ENCODE measurements at places on chromosomes 7 and 10.

- DNase-seq: no peak
Observed at GRCh38 chr7:27377988-27378387, 135.4 kb downstream of the EVX1 start.

- no peak for DNase-seq
Observed at GRCh38 chr7:472640-472957, 47.0 kb downstream of the PDGFA start.

DNA sequence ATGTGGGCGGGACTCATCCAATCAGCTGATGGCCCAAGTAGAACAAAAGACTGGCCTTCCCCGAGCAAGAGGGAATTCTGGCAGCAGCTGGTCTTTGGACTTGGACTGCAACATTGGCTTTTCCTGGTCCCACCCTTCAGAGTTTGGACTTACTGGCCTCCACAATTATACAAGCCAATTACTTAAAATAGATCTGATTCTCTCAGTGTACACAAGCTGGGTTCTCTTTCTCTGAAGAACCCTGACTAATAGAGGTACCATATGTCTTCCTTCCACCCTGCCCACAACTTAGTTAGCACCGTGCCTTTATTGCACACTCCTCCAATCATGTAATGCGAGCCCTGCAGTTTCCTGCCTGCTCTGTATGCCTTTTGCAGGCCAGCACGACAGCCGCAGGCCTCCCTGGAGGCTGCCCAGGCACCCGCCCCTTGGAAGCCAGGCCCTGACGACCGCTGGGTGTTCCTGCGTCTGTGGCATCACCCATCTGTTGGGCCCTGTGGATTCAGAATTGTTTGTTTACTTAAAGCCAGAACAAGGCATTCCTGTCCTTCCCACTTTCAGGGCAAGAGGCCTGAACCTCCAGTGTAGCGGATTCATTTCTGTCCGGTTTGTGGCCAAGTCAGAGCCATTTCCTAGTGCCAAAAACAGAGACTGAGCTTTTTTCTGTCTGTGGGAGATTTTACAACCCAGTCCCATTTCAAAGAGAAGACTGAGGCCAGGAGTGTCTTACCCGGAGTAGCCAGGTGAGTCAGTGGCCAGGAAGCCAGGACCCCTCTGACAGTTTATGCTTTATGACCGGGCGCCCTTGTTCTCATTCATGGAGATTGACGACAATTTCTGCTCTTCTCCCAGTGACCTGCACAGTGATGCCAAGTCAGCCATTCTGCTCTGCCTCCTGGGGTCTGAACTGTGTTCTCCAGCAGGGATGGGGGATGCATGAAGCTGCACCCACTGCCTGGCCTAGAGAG is 968 bp upstream of the INMT start:
- DNase-seq: peak; percentile 65

- DNase-seq: no peak
Observed at GRCh38 chr10:15703151-15703880, 16.4 kb downstream of the ITGA8 start.

- DNase-seq: no peak
Observed at GRCh38 chr10:17675638-17676037, 31.7 kb downstream of the STAM start.

GRCh38 chr7:8528311-8528710 is 94.9 kb downstream of the NXPH1 start:
- no peak for DNase-seq

DNA sequence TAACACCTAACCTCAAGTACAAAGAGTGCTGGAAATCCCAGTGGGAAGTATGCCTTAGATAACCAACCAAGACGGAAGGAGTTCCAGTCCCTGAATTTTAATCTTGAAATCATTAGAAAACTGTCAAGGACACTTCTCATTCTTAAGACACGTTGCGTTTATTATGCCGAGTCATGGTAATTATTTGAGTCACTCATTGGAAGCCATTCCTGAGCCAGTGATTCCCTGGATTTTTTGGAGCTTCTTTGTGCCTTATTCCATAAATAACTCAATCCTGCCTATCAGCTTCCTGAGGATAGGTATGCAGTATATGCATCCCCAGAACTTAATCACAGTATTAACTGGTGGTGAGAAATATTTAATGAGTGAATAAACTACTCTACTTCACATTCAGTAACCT is 77.4 kb downstream of the PPP1R17 start:
- no peak for DNase-seq

GRCh38 chr10:18449611-18450026 is 201.8 kb downstream of the NSUN6 start:
- no peak for DNase-seq

DNA sequence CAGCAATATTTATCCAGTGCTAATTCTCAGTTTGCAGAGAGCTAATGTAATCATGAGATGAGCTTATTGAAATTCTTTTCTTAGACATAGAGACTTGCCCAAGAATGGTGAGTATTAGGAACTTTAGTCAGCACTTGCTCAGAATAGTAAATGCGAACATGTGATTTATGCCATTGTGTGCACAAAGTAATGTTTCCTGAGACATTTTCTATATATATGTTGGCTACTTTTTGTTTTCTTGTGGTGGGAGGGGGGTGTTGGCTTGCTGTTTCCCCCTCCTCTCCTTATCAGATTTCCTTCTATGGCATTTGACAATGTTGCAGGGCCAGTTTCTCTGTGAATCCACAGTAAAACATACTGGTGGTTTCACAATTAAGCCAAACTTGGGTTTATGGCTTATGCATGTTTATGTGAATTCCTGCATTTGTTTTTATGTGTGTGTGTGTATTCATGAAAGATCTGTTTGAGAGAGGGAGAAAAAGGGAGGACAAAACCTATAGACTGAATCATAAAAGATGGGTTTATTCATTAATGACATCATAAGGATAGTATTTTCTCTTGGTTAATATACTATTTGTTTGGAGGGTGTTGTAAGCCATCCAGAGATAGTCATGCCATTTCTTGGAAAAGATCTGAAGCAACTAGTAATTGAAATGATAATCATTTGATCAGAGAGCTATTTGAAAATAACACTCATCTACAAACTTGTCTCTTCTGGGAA is 36.3 kb downstream of the ARID5B start:
- no peak for DNase-seq

- no peak for DNase-seq
Observed at GRCh38 chr7:38425509-38425908, 152.1 kb upstream of the TARP start.

DNA sequence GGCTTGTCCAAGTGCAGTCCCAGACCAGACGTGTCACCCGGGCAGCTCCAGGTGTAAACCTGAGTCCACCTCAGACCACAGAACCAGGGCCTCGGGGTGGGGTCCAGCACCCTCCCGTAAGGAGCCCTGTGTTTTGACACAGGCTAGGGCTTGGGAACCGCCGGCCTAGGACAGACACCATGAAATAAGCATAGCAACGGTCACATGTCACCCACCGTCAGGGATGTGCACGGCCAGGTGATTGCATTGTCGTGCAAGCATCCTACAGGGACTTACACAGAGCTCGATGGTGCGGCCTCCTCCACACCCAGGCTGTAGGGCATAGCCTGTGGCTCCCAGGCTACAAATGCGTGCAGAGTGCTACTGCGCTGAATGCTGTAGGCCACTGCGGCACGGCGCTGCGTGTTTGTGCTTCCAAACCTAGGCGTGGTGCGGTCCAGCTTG is 10.6 kb downstream of the ZFAND2A start:
- no peak for DNase-seq

DNA sequence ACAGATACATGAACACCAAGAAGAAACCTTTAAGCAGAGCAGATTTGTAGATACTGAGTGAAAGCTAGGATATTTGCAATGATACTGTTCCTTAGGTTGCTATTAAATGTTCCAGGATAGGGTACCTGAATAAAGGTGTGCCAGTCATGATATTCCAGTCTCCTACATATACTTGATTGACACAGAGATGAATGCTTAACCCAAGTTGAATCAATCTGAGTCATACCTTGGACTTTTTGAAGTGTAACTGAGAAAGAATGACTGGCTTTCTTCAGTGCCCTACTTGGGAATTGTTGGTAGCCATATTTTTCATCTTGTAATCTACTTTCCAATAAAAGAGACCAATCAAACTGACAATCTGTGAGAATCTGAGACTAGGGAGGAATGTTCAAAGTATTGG is 805.7 kb upstream of the GHITM start:
- peak; percentile 4 for DNase-seq

GRCh38 chr10:63583909-63584724 is 62.9 kb downstream of the REEP3 start:
- no peak for DNase-seq

- no peak for DNase-seq
Observed at GRCh38 chr7:12805957-12806356, 118.5 kb downstream of the ARL4A start.

DNA sequence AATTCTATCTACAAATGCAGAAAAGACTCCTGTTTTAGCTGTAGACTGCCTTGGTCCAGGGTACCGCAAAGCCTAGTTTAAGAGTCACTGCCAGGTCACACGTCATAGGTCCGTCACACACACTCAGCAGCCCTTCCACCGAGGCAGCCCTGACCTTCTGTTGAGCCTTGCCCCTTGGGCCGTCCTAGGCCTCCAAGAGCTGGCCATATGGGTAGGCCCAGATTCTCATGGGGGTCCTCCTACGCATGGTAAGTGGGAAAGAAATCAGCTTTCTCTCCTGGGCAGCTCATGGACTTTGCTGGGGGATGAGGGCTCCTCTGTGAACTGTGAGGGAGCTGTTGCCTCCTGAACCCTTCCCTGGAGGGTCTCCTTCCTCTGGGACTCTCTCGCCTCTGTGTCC is 19.8 kb upstream of the PIK3AP1 start:
- no peak for DNase-seq

DNA sequence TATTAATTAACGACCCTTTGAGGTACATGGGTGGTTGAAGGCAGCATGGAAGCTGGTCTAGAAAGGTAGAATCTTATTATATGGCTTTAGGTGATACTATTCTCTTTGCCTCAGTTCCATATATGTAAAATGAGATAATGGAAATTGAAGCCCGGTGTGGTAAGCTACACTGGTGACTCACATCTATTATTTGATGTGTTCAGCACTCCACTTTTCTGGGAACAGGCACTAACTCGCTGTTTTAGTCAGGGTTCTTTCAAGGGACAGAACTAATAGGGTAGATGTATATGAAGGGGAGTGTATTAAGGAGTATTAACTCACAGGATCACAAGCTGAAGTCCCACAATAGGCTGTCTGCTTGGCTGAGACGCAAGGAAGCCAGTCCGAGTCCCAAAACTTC is 4.4 kb upstream of the TRUB1 start:
- peak; percentile 23 for DNase-seq

DNA sequence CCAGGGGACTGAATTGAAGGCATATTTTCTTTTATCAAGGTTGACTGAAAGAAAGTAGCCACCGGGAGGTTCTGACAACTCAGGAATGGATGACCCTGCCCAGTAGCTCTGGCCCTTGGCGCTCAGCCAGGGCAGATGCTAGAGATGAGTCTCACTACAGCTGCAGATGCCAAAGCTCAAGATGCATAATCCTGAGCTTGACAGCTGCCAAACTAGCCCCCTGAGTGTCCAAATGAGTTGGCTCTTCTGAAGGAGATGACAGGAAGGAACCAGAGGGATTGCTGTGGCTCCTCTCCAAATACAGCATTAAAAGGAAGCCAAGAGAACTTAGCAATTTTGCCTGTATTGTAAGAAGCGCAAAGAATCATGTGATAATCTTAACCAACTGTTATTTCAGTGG is 78.4 kb downstream of the NXPH1 start:
- no peak for DNase-seq

GRCh38 chr7:23234569-23235296 is 11.8 kb upstream of the GPNMB start:
- no peak for DNase-seq

- no peak for DNase-seq
Observed at GRCh38 chr10:34576797-34577196, 238.3 kb downstream of the PARD3 start.

- DNase-seq: no peak
Observed at GRCh38 chr10:131775833-131776232, 125.0 kb upstream of the PPP2R2D start.

GRCh38 chr10:88851706-88852105 is at the start of gene ANKRD22:
Gene ANKRD22 (minus strand): TSS chr10:88851844. CDS start chr10:88851607, 237 bp downstream.
- peak; percentile 86 for DNase-seq
